IMR-90 (cell line): ENCODE measurements at places on chromosomes 1 and 21.
A peak's percentile ranks its signal among the peaks of the same experiment; 100 is the strongest.

- no peak for DNase-seq
These were observed 59.6 kb downstream of the DMRTB1 start for GRCh38 chr1:53518775-53519174.

GRCh38 chr1:198258491-198258890 is 101.7 kb downstream of the NEK7 start:
- DNase-seq = peak; percentile 87

GRCh38 chr1:103218369-103218768 is 110.0 kb upstream of the COL11A1 start:
- DNase-seq = no peak

- DNase-seq = no peak
These were observed 112.5 kb upstream of the PAXBP1 start for GRCh38 chr21:32884062-32884461.

GRCh38 chr1:212288615-212289014 is 3.4 kb downstream of the PPP2R5A start:
- peak; percentile 79 for DNase-seq

GRCh38 chr21:31752352-31752751 is 20.4 kb upstream of the SCAF4 start:
- peak; percentile 45 for DNase-seq
